Activated CD8-positive, alpha-beta T cell treated with anti-CD3 and anti-CD28 coated beads, Interleukin-2, amount 10 ng/mL, durations not matched to agents 7 days and 5 days (primary cell): ENCODE measurements at places on chromosomes 1 and 21. TPM values are rescaled to one million over a fixed set of nuclear protein-coding genes. Genes with fewer than 3 reads are reported as not detected.

- no peak overlapping the region for H3K27ac ChIP-seq
- no peak overlapping the region for H3K4me3 ChIP-seq
- DNase-seq: no peak
- no peaks in the 10 kb centered on the region for H3K27me3 ChIP-seq
- no peaks in the 10 kb centered on the region for H3K36me3 ChIP-seq
Measured at GRCh38 chr1:222974496-222974895, 159.7 kb downstream of the DISP1 start.

- H3K4me1 ChIP-seq: no peaks in the 10 kb centered on the region
- H3K36me3 ChIP-seq: no peaks in the 10 kb centered on the region
- peaks cover 2% of the 10 kb centered on the region for H3K27me3 ChIP-seq
- H3K4me3 ChIP-seq: no peak overlapping the region
- no peak overlapping the region for H3K27ac ChIP-seq
Measured at GRCh38 chr1:184425449-184426277, 38.8 kb downstream of the C1orf21 start.

DNA sequence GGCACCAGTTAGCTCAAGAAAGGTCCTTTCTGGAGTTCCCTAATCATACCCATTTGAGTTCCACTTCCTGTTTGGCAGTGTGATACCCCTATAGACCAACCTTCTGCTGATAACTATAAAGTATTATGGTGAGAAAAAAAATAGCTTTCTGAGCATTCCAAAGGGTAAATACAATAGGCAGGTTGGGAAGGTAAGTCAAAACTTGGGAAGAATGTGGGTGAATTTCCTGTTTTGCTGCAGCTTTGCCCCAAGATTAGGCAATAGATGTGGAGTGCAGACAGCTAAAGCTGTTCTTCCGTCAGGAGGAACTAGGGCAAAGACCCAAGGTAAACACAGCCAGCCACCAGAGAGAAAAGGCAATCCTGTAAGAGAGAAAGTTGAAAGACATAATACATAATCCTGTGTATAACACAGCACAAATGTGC lies 49.9 kb upstream of the GUCA2A start:
- peaks cover 11% of the 10 kb centered on the region for H3K4me1 ChIP-seq
- no peak overlapping the region for H3K27ac ChIP-seq
- no peaks in the 10 kb centered on the region for H3K27me3 ChIP-seq
- peaks cover 48% of the 10 kb centered on the region for H3K36me3 ChIP-seq
- DNase-seq: no peak
- H3K4me3 ChIP-seq: no peak overlapping the region

- H3K27me3 ChIP-seq: no peaks in the 10 kb centered on the region
- no peaks in the 10 kb centered on the region for H3K36me3 ChIP-seq
- H3K4me1 ChIP-seq: peaks cover 6% of the 10 kb centered on the region
- no peak overlapping the region for H3K4me3 ChIP-seq
- H3K27ac ChIP-seq: no peak overlapping the region
- no peak for DNase-seq
Measured at GRCh38 chr1:30725450-30726095, 2.2 kb upstream of the MATN1 start.

GRCh38 chr1:66292944-66293343 lies 241.0 kb upstream of the SGIP1 start:
- no peak overlapping the region for H3K27ac ChIP-seq
- peaks cover 30% of the 10 kb centered on the region for H3K4me1 ChIP-seq
- H3K36me3 ChIP-seq: peaks cover 2% of the 10 kb centered on the region
- H3K27me3 ChIP-seq: no peaks in the 10 kb centered on the region
- no peak for DNase-seq

The RGS8 gene
- total RNA-seq: not detected

The TAL1 gene
- not detected for total RNA-seq
